M059J (cell line): ENCODE measurements at places on chromosomes 2 and 18. TPM values are rescaled to one million over a fixed set of nuclear protein-coding genes. Genes with fewer than 3 reads are reported as not detected.

Gene LYG2
- total RNA-seq, result 0.84 TPM in 1 of 2 replicates, not detected in the other

Gene MDH1B
- total RNA-seq, result 1.0 and 1.2 TPM in 2 replicates

Gene DHX57
- total RNA-seq, result 5.6 and 12.3 TPM in 2 replicates

Gene TMEM185B
- 22.3 and 32.6 TPM in 2 replicates for total RNA-seq

Gene PAIP2B
- 0.52 and 0.81 TPM in 2 replicates for total RNA-seq

Gene RFX8
- total RNA-seq, result not detected in 2 replicates

Gene SLC19A3
- total RNA-seq, result not detected in 2 replicates

Gene SCN2A
- total RNA-seq, result 0.12 and 0.44 TPM in 2 replicates

Gene LRRTM4
- 0.07 TPM in 1 of 2 replicates, not detected in the other for total RNA-seq

Gene PNKD
- 55.2 and 59.2 TPM in 2 replicates for total RNA-seq

Gene LYG1
- total RNA-seq, result 0.96 TPM in 1 of 2 replicates, not detected in the other

Gene ACKR3
- 2.7 and 3.0 TPM in 2 replicates for total RNA-seq

Gene BCL11A
- under 0.01 TPM in 1 of 2 replicates, not detected in the other for total RNA-seq

Gene CSRNP3
- 0.27 and 0.32 TPM in 2 replicates for total RNA-seq

Gene ITGB1BP1
- total RNA-seq, result 34.3 and 55.3 TPM in 2 replicates

Gene MYO5B
- 4.1 and 5.5 TPM in 2 replicates for total RNA-seq

Gene C18orf63
- not detected in 2 replicates for total RNA-seq

Gene TXNDC2
- total RNA-seq, result 0.44 and 1.6 TPM in 2 replicates

Gene SLC4A5
- 0.02 TPM in 1 of 2 replicates, not detected in the other for total RNA-seq

Gene SUMO1
- 207 and 214 TPM in 2 replicates for total RNA-seq

Gene TDRD15
- not detected in 2 replicates for total RNA-seq
